ENCODE measurements at places on chromosomes 1 and 21.

GRCh38 chr1:165717918-165718515 is 19.7 kb upstream of the ALDH9A1 start:
- no peak for DNase-seq

DNA sequence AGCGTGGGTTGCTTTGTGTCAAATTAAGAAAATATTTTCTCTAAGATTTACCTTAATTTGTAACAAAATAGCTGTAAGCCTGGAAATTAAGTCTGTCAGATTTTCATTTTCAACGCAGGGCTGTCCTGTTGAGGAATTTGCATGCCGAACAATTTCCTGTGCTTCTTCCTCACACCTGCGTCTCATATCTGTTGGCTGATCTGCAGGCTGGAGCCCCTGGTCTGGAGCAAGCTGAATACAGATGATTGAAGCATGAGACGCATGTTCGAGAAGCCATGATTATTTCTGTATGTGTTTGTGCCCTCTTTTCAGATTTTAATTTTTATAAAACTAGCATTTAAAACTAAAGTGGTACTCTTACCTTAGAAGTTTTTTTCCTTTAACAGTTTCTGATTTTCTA is 9.8 kb downstream of the MIXL1 start:
- DNase-seq: no peak

GRCh38 chr1:185727726-185728125 is 6.5 kb upstream of the HMCN1 start:
- no peak for DNase-seq

- DNase-seq: no peak
Observed at GRCh38 chr1:158087320-158087927, 93.3 kb upstream of the CD1D start.

GRCh38 chr1:99727575-99728185 is 38.8 kb downstream of the FRRS1 start:
- DNase-seq: no peak

DNA sequence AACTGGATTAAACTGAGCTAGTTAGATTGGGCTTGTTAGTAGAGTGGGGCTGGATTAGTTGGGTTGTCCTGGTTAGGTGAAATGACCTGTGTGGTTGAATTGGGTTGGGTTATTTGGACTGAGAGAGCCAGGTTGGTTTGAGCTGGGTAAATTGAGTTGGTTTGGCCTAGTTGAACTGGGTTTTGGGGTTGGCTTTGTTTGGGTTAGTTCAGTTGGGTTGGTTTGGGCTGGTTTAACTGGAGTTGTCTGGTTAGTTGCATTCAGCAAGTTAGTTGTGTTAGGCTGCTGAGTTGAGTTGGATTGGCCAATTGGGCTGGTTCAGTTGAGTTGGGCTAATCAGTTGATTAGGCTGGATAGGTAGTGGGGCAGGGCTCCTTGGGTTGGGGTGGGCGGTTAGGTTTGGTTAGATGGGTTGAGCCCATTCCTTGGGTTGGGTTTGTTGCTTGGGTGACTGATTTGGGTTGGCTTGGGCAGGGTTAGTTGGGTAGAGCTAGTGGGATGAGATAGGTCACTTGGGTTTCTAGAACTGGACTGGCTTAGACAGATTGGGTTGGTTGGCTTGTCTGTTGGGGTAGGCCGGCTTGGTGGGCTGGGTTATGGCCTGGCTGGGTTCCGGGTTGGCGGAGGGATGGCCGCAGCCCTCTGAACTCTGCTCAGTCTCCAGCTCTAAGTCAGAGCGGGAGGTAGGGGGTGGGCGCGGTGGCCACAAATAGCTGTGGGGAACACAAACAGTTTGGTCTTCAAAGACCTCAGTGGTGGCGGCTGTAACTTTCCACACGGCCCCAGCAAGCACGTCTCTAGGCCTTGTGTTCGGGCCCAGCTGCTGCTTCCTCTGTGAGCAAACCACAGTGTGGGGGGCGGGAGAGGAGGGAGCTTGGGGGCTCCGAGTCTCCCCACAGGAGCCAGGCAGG is 67.2 kb upstream of the RUNX3 start:
- DNase-seq: no peak

DNA sequence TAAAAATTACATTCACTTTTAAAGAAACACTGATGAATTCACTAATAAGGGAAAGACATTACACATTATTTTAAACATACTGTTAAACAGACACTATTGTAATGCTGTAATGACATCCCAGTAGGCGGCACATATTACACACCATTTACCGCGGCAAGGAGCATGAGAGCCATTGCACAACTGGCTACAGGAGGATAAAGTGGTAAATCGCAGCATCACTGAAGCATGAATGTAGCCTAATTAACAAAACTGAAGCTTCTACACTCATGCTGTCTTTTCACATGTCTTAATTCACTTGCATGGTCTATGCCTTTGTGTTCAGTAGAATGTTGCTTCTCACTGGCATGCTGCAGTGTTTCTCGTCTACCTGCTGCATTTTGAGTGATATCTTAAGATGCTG is 1046.0 kb downstream of the MRPL39 start:
- DNase-seq: no peak
